Fibroblast of gingiva (primary cell): ENCODE measurements at places on chromosomes 2 and 18.

DNA sequence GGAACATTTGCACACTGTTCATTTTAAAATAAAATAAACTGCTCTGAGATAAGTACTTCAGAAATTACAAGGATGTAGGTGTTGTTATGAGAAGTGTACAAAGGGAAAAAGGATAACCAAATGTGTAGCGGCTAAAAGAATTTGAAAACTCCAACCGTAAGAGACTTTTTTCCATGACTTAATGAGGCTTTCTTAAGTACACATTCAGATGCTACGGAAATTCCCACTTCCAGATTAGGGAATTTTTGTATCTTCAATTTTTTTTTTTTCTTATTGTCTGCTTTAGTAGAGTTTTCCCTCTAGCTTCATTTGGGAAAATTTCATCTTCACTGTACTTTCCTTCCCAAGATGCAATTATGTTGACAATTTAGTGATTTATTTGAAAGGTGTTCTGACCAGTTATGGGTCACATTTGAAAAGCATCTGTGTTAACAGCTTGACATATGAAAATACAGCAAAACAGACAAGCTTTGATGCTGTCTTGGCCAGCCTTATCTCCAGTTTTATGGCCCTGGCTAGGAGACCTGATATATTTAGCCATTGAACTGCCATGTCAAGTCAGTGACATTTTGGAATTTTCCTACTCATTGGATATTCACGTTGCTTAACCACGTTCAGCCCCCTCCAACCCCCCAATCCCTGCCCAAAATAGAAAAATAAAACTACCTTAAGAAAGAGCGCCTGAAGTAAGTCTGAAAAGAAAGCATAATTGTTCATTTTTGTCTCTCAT, 105.6 kb downstream of the FEZ2 start:
- DNase-seq, result no peak

GRCh38 chr2:227612546-227613271, 1.9 kb downstream of the SCYGR3 start:
- DNase-seq, result no peak

DNA sequence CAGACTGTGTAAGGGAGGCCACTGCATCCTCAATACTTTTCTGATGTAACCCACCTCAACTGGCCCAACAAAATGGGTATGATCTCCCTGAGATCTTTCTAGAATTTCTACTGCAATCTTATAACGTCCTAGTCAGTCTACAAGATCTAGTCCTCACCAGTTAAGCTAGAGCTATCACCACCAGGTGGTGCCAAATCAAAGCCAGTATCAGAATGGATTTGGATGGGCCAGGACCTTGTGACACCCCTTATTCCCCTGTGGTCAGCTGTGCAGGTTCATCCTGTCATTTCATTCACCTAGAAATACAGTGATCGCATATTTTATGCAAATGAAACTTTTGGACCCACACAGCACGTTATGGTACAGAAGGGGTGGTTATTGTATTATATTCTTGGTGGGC, 90.3 kb downstream of the OLA1 start:
- DNase-seq, result peak; percentile 6

- no peak for DNase-seq
Measured at GRCh38 chr2:241135737-241136136, 13.5 kb downstream of the PASK start.

DNA sequence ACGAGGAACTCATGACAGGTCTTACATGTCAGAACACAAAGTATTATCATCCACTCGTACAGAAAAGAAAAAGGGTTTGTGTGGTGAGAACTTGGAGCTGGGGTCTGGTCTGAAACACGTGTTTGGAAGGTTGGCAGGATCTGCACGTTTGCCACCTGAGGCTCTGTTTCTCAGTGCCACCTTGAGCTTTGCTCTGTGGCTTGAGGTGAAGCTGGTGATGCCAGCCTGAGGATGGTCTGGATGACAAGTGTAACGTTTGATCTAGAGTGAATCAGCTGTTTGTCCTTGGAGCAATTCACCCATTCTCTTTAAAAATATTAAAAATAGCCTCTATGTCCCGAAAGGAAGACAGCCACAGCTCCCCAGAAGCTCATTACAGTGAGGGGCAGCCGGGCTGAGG, 45.4 kb upstream of the KLF11 start:
- no peak for DNase-seq

GRCh38 chr2:215160081-215160480, 21.7 kb upstream of the ABCA12 start:
- no peak for DNase-seq

GRCh38 chr2:209565896-209566582, 142.2 kb downstream of the MAP2 start:
- DNase-seq, result no peak

DNA sequence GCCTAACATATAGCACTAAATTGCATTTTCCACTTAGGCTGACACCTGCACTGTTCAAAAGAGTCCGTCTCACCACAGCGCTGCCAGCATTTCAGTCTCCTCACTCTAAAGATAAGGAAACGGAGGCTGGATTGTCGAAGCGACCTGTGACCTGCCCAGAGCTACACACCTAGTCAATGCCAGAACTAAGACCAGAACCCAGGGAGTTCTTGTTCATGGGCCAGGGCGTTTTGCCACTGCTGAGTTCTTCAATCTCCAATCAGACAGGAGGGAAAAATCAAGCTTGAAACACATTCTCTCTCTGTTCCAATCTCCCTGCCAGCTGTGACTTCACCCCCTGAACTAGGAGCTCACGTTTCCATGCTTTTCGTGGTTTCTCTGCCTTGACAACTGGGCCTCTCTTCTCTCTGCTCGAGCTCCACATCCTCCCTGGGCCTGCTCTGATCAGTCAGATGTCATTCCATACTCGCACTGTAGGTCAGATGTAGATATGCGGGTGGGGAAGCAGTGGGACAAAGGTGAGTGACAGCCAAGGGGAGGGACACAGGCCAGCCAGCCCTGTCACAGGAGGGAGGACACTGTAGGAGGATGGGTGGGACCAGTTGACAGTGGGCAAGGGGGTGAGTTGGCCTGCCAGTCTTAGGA, 221.1 kb upstream of the SMAD2 start:
- DNase-seq, result no peak

DNA sequence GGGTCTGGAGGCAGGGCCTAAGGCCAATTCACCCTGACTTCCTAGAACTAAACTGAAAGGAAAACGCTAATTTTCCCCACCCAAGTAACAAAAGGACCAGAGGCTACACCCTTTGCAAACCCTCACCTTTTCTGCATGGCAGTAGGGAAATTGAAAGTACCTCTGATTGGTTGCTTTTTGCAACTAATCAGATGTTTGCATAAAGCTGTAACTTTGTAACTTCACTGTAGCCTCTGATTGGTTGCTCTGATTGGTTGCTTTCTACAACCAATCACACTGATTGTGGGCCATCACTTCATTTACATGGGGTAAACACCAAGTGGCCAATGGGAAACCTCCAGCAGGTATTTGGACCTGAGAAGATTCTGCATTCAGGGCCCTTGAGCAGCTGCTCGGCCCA, 20.8 kb downstream of the EIPR1 start:
- no peak for DNase-seq

GRCh38 chr18:63994783-63995399, 25.0 kb downstream of the SERPINB8 start:
- peak; percentile 57 for DNase-seq

GRCh38 chr2:73162856-73163391, 39.5 kb upstream of the NOTO start:
- DNase-seq, result no peak

DNA sequence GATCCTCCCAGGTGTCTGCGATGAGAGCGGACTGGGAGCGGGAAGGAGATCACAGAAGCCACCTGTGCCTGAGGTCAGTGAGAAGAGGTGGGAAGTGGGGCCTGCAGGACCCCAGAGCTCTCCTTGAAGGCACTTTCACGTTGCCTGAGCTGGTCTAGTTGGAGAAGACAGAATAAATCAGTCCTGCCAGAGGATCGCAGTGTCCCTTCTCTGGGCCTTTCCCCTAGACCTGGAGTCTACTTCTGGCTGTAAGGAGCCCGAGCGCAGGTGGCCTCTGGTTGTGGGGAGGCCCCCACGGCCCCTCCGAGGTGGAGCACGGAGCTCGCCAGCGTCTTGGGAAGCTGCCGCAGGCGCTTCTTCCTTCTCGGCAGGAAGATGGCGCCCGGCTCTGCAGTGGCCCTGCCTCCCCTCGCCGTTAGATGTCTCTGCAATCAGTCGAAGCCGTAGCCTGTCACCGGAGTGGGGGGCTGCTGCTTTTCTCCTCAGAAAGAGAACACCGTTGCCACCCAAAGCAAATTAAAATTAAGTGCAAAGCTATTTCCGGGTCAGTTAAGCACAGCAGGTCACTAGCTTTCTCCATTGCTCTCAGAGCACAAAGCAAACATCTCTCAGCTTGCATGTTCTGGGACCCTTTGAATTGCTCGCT, 212.0 kb upstream of the MYT1L start:
- DNase-seq, result no peak

DNA sequence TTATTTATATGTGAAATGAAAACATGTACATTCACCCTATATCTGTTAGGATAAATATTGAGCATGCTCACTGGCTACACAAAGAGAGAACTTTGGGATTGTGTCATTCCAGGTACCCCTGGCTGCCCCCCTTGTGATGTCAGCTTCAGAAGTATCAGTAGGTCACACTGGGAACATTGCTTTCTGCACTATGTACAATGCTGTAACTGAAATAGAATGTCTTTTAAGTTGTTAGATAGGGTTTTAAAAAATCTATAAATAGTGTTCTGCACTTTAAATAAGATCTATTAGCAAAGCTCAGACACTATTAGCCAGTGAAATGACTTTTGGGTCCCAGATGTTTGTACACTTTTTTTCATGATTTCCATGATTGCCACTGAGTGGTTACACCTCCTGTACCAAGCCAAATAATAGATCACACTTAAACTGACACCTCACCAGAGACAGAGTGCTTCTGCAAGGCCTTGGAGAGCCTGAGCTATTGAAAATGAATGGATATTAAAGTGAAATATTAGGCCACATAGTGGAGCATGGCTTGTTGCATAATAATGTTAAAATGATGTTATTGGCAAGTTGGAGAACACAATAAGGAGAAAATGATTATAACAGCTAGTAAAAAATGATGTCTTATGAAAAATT, 297.0 kb upstream of the NXPH2 start:
- no peak for DNase-seq

DNA sequence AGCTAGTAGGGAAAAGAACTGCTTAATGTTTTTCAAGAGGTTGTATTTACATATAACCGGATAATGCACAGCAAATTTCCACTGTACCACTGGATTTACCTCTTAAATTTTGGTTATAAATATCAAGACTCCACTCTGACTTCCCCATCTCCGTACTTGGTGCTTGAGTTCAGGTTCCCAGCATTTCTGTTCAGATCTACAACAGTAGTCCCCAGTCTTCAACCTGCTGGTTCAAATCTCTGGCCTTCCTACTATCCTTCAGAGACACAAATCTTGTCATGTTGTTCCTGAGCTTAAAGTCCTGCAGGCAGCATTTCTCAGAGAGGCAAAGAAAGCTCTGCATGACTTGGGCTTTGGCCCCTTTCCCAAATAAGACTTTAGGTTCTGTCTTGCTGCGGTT, 392.6 kb upstream of the ATP5MC3 start:
- DNase-seq, result no peak

DNA sequence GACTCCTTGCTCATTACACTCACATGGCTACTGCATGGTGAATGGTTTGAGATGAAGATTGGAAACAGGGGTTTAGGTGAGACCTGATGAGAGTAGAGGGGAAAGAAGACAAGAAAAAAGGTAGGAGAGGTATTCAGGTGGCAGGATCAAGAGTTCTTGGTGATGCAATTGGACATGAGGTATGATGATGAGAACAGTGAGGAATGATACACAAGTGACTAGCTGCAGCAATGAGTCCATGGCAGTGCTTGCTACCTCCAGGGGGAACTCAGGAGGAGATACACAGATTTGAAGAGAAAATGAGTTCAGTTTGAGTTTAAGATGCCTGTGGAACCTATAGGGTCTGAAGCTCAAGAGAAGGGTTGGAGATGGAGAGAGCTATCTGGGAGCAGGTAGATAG, 62.1 kb upstream of the NFE2L2 start:
- no peak for DNase-seq

GRCh38 chr2:158507141-158507540, 50.4 kb downstream of the PKP4 start:
- no peak for DNase-seq

- no peak for DNase-seq
Measured at GRCh38 chr2:208820014-208820688, 413.6 kb downstream of the PTH2R start.

GRCh38 chr2:142878031-142878678, 691 bp downstream of the KYNU start:
- DNase-seq, result peak; percentile 18

GRCh38 chr2:98519156-98519555, 74.5 kb downstream of the INPP4A start:
- DNase-seq, result no peak

DNA sequence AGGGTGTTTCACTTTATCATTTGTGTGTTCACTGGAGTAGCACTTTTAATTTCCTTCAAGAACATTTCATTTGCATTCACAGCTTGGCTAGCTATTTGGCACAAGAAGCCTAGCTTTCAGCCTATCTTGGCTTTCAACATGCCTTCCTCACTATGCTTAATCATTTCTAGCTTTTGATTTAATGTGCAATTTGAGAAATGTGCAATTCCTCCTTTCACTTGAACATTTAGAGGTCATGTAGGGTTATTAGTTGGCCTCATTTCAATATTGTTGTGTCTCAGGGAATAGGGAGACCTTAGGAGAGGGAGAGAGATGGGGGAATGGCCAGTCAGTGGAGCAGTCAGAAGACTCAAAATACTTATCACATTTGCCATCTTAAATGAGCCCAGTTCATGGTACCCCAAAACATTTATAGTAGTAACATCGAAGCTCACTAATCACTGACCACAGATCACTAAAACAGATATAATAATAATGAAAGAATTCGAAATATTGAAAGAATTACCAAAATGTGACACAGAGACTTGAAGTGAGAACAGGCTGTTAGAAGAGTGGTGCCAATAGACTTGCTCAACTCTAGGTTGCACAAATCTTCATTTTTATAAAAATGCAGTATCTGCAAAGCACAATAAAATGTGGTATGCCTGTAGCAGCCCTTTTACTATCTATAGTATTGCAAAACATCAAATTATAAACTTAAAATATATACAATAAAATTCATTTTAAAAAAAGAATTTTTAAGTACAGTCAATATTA, 561.2 kb downstream of the METTL4 start:
- DNase-seq, result no peak

- DNase-seq, result peak; percentile 57
Measured at GRCh38 chr2:10265329-10266132, 37.2 kb upstream of the HPCAL1 start.

GRCh38 chr2:198483051-198483450, 678.7 kb downstream of the PLCL1 start:
- DNase-seq, result no peak

DNA sequence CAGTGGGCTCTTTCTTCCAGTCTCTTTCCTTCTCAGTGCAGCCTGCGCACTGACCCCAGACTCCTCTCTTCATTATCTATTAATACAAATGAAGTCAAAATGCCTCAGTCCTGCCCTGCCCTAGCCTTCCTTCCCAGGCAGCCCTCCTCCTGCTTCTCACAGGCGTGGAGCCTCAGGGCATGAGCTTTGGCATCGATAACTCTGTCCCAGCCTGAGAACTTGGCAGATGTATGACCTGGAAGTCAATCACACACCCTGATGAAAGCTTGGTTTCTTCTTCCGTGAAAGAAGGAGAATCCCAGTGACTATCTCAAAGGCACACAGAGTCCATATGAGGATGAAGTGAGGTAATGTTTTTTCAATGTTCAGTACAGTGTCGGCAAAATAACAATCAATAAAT, 600.7 kb upstream of the ID2 start:
- DNase-seq, result no peak

- no peak for DNase-seq
Measured at GRCh38 chr18:79197531-79197930, 128.3 kb downstream of the ATP9B start.

GRCh38 chr2:105862843-105863242, 118.1 kb downstream of the NCK2 start:
- DNase-seq, result no peak
